ENCODE measurements at places on chromosomes 6 and 20.

DNA sequence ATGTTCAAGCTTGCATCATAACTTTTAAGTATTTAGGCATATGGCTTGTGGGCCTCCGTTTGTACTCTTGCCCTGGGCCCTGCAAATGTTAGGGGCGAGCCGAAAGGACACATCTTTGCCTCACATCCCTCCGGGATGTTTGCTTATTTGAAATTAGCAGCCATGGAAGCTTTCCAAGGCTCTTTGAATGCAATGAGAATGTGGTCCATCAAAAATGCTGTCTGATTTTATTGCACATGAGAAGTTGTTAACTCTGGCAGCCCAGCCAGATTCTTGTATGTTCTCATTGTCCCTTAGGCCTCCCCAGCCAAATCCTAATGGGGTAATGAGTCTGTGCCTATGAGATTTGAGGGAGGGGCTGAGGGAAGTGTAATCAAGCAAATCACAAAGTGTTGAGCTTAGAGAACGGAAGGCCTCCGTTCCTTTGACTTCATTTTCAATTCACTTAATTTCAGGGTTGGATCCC lies 261.2 kb upstream of the MARCKS start:
- DNase-seq = no peak

GRCh38 chr6:6806844-6807518 lies 218.5 kb downstream of the LY86 start:
- DNase-seq = no peak

GRCh38 chr20:44215125-44215524 lies 4.6 kb upstream of the OSER1 start:
- DNase-seq = no peak

GRCh38 chr20:22575087-22575721 lies 9.2 kb downstream of the FOXA2 start:
- DNase-seq = no peak

- no peak for DNase-seq
Measured at GRCh38 chr6:157430834-157431233, 49.8 kb downstream of the ZDHHC14 start.

DNA sequence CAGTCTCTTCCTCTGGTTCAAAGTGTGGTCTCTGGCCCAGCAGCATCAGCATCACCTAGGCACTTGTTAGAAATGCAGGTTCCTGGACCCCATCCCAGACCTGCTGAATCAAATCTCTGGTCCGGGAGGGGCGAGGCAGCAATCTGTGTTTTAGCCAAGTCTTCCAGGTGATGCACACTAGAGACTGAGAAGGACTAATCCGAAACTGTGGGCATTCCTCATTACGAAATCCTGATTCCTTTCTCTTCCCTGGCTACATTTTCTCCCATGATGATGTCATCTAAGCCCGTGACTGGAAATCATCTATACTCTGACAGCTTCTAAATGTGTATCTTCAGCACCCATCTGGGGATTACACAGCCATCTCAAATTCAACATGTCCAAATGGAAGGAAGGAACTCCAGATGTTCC lies 39.7 kb upstream of the PRND start:
- no peak for DNase-seq

DNA sequence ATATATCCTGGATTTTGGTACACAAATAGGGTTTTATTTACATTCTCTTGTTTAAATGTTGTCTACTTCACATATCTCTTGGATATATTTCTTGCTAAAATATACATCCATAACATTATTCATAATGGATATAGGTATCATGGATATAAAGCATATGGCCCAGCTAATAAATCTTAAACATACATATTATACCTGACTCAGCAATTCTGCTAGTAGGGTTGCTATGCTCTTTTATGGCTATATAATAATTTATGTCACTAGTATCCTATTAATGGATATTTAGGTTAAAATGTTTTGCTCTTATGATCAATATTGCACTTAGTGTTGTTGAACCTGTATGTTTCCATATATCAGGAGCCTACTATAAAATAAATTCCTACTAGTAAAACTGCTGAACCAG lies 375.5 kb downstream of the LMBRD1 start:
- no peak for DNase-seq

DNA sequence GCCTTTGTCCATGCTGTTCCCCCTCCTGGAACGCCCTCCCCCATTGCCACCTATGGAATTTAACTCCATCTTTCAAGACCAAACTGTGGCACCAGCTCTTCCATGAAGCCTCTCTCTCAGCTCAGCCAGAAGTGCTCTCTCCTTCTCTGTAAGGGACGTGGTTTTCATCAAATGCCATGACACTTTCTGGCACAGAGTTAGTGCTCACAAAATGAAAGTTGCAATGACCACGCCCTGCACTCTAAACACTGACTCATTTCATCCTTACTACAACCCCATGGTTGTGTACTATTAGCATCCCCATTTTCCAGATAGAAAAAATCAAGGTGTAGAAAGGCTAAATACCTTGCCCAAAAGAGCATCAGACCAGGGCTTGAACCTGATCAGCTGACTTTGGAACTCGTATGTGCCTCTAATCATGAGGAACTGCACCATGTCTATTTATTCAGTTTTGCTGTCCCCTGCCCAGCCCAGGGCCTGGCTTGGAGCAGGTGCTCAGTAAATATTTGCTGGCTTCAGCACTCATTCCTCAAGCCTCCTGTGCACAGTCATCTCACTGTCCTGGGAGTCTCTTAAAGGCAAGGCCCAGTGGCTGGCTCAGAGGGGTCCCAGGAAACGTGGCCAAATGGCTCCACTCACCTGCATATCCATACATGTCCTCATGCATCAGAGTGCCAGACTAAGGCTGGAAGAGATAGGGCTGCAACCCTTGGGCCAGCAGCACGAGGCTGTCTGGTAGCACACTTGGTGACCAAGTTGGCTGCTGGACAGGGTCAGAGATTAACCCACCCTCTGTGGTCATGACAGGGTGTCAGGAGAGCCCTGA lies 77.9 kb downstream of the MRPL14 start:
- no peak for DNase-seq

- DNase-seq = no peak
Measured at GRCh38 chr6:155782320-155782731, 326.7 kb upstream of the NOX3 start.

DNA sequence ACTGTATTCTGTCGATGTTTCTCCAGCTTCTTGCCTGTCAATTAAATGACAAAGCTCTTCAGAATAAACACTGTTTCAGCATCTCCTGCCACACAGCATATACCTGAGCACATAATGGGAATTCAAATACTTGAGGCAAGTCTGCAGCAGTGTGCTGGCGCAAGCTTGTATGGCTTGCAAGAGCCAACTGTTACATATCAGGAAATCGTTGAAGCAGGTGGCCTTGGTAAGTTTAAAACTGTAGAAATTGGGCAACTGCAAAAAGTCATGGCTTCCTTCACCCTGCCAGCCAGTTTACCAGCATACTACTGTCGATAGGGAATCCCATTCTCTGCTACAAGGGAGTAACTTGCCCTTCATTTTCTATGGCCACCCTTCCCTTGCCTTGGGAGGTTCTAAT lies 23.0 kb downstream of the CPNE1 start:
- DNase-seq = no peak

DNA sequence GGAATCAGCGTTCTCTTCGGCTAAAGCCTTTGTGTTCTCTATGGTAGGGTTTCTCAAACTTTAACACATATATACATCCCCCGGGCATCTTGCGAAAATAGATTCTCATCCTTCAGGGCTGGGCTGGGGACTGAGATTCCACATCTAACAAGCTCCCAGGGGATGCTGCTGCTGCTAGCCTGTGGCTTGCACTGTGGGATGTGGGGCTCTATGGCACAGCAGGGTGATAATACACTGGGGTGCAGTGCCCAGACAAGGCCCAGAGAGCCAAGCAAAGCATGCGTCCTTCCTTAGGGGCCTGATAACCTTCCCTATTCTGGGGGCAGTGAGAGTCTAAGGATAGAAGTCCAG lies 102.0 kb downstream of the LAMP5 start:
- DNase-seq = no peak

GRCh38 chr6:128500014-128500413 lies 20.4 kb downstream of the PTPRK start:
- no peak for DNase-seq

DNA sequence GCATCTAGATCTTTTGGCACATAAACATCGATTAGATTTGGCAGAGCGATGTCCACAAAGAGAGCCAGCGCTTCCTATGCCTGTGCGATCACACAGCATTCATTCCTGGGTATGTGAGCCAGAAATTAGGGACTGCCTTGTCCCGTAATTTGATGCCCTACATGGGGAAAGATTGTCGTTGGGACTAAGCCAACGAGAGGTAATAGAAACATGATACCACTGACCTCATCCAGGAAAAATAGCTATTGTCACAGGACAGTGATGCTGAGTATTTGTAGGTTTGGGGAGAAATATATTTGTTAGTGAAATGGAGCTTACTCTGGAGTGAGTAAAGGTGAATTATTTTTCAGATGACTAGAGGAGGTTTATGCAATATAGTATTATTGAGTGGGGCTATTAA lies 154.0 kb downstream of the TSHZ2 start:
- no peak for DNase-seq

DNA sequence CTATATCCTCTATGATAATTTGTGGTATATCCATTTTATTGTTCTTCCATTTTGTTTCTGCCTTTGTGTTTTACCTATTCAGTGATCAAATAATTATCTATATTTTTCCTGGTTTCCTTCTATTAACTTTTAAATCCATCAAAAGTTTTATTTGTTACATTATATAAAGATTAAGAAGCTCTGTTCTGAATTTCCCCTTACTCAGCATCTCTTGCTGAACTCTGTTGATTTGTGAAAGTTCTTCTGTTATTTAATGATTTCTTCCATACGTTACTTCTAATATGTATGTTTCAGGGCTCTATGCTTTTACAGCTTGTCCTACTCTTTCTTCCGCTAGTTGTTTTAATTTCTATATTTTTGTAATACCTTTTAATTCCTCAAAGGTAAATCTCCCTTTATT lies 87.1 kb downstream of the LIN28B start:
- no peak for DNase-seq

GRCh38 chr6:168063431-168063830 lies 15.6 kb downstream of the FRMD1 start:
- no peak for DNase-seq

- no peak for DNase-seq
Measured at GRCh38 chr6:145540741-145541140, 194.6 kb downstream of the EPM2A start.

- DNase-seq = no peak
Measured at GRCh38 chr6:149166336-149166735, 151.2 kb upstream of the TAB2 start.

DNA sequence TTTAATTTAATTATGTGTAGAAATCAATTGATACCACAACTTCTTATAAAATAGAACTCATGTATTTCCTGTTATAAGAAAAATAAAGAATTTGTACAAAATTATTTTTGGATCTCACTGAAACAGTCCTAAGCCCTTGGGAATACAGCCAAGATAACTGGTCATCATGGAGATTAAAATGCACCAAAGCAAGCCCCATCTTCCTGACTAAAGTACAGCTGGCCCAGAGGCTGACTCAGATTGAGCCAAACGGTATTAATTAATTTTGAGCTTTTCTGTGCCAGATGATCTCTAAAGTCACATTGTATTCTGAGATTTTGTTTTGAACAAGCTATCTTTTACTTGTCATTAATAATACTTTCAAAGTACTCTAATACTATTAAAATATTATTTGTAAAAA lies 978.5 kb downstream of the TBC1D32 start:
- DNase-seq = no peak
